ENCODE measurements at places on chromosomes 12 and 14. TPM values are rescaled to one million over a fixed set of nuclear protein-coding genes. Genes with fewer than 3 reads are reported as not detected.

DNA sequence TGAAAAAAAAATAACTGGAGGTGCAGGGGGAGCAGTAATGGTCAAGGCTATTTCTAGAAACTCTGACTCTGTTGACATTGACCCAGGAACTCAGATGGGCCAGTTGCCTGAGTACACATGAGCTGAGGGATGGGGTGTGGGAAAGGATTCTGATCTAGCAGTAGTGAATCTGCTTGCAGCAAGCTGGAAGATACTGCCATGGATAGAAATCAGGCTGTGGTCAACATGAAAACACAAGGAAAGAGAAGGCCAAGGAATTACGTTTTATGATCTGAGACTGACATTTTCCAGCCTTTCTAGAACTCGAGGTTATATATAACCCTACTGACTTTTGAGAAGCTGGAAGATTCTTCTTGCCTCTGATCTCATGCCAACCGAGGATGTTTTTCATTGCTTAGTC lies 90.0 kb downstream of the ANO6 start:
- no peak for DNase-seq
- no peak overlapping the region for H3K4me3 ChIP-seq
- peaks cover 8% of the 10 kb centered on the region for H3K4me1 ChIP-seq
- 0 out of 2 replicates have a peak, but pooled peaks cover 2% of the 10 kb centered on the region for H3K36me3 ChIP-seq

DNA sequence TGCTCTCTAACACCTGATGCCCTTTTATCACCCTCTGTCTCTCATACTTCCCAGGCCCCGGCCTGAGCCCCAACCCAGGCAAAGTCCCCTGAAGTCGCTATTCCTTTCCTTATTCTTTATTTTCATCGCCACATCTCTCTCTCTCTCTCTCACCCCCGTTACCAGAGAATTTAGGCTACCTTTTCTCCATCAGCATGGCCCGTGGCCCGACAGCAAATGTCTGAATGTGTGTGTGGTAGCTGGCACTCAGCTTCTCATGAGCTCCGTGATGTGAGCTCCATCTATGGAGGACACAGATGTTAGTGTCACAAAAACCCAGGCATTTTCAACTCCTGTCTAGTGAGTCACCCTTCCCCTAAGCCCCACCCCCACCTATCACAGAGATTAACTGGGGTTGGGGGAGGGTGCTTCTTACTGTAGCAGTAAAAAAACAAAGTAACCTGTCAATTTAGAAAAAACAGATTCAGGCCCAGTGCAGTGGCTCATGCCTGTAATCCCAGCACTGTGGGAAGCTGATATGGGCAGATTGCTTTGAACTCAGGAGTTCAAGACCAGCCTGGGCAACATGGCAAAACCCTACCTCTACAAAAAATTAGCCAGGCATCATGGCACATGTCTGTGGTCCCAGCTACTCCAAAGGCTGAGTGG lies 53.8 kb downstream of the VCPKMT start:
- H3K27me3 ChIP-seq: no peaks in the 10 kb centered on the region
- H3K27ac ChIP-seq: peak overlapping the region; percentile 79
- peak; percentile 85 for DNase-seq
- peaks cover 64% of the 10 kb centered on the region for H3K4me1 ChIP-seq

Gene IRF9
- total RNA-seq: 54.1 TPM

DNA sequence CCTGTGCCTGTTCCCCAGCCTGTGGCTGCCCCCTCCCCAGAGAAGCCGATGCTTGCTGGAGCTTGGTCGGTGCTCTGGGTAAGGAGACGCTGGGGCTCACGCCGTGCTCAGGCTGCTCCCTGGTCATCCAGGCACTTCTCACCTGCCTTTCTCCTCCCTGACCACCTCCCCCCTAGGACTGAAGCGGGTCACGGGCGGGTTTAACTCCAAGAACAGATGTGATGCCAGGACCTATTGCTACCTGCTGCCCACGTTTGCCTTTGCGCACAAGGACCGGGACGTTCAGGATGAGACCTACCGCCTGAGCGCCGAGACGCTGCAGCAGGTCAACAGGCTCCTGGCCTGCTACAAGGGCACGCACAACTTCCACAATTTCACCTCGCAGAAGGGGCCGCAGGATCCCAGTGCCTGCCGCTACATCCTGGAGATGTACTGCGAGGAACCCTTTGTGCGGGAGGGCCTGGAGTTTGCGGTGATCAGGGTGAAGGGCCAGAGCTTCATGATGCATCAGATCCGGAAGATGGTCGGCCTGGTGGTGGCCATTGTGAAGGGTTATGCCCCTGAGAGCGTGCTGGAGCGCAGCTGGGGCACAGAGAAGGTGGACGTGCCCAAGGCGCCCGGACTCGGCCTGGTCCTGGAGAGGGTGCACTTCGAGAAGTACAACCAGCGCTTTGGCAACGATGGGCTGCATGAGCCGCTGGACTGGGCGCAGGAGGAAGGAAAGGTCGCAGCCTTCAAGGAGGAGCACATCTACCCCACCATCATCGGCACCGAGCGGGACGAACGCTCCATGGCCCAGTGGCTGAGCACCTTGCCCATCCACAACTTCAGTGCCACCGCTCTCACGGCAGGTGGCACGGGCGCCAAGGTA lies 8.4 kb upstream of the EP400 start:
- H3K27ac ChIP-seq: no peak overlapping the region
- no peaks in the 10 kb centered on the region for H3K4me1 ChIP-seq
- no peak overlapping the region for H3K4me3 ChIP-seq
- H3K36me3 ChIP-seq: no peaks in the 10 kb centered on the region
- no peaks in the 10 kb centered on the region for H3K27me3 ChIP-seq
- DNase-seq: no peak

- H3K27me3 ChIP-seq: peaks cover 1% of the 10 kb centered on the region
- no peak overlapping the region for H3K4me3 ChIP-seq
- H3K36me3 ChIP-seq: no peaks in the 10 kb centered on the region
- no peak for DNase-seq
- no peak overlapping the region for H3K27ac ChIP-seq
Observed at GRCh38 chr14:95675486-95675885, 10.7 kb upstream of the TCL1B start.

Gene FAM181A
- total RNA-seq: not detected

All from Caco-2 (cell line).